Activated CD4-positive, CD25-positive, alpha-beta regulatory T cell treated with anti-CD3 and anti-CD28 coated beads, Interleukin-2, amount 50 U/mL, for 72 hours (primary cell): ENCODE measurements at places on chromosomes 16 and 17.

DNA sequence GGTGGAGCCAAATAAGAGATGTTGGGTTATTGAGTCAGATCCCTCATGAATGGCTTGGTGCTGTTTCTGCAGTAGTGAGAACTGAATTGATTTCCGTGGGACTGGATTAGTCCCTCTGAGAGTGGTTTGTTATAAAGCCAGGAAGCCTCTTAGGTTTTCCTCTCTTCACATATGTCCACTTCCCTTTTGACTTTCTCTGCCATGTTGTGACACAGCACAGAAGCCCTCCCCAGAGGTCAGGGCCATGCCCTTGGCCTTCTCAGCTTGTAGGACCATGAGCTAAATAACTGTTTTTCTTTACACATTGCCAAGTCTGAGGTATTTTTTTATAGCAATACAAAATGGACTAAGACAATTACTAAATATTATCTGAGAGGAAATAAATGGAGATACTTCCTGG, 10.3 kb upstream of the HAPSTR1 start:
- DNase-seq = no peak

DNA sequence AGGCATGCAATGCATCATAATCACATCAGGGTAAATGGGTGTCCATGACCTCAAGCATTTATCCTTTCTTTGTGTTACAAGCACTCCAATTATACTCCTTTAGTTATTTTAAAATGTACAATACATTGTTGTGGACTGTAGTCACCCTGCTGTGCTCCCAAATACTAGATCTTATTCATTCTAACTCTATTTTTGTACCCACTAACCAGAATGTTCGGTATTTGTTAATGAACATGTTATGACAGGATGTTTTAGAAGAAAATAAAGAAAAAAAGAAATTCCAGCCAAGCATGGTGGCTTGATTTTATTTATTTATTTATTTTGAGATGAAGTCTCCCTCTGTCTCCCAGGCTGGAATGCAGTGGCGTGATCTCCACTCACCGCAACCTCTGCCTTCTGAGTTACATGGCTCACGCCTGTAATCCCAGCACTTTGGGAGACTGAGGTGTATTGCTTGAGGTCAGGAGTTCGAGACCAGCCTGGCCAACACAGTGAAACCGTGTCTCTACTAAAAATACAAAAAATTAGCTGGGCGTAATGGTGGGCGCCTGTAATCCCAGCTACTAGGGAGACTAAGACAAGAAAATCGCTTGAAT, 1.8 kb upstream of the NDE1 start:
- no peak for DNase-seq

GRCh38 chr17:9937901-9938300, 32.8 kb upstream of the RCVRN start:
- no peak for DNase-seq

GRCh38 chr16:23694265-23694643, 15.6 kb downstream of the PLK1 start:
- DNase-seq = no peak

GRCh38 chr17:9290226-9290613, 268.9 kb downstream of the NTN1 start:
- DNase-seq = no peak

DNA sequence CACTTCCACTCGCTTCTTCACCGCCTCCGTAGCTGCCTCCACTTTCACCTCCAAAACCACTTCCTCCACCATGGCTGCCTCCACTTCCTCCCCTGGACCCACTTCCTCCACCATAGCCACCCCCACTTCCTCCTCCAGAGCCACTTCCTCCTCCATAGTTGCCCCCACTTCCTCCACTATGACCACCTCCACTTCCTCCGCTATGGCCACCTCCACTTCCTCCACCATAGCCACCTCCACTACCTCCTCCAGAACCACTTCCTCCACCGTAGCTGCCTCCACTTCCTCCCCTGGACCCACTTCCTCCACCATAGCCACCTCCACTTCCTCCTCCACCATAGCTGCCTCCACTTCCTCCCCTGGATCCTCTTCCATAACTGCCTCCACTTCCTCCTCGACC, 4.5 kb downstream of the KRT9 start:
- no peak for DNase-seq

GRCh38 chr16:86070484-86070883, 171.5 kb downstream of the IRF8 start:
- no peak for DNase-seq

DNA sequence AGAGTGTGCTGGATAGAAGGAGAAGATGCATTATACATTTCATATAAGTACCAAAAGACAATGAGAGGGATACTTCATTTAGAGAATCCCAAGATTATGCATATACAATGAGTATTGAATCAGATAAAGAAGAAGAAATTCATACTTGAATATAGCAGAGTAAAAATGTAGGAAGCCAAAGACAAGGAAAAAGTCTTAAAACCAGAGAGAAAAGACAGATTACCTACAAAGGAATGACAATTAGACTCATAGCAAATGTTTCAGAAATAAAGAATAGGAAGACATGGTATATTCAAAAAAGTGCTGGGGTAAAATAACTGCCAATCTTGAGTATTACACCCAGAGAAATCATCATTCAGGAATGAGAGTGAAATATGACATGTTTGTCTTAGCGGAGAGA, 6.8 kb upstream of the MSI2 start:
- DNase-seq = no peak

DNA sequence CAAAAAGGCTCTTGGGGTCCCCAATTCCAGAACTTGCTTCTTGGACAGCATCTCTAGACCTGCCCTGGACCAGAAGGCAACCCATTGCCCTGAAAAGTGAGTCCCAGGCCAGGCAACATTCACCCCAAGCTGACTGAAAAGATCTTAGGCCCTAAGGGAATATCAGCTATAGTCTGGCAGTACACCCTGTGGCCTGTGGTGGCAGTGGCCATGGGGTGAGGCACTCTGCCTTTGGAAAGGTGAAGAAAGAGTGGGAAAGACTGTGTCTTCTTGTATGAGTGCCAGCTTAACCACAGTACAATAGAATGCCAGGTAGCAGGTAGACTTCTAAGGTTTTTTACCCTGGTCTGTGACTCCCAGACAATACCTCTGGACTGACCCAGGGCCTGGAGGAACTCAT, 564.5 kb downstream of the CDH8 start:
- no peak for DNase-seq

DNA sequence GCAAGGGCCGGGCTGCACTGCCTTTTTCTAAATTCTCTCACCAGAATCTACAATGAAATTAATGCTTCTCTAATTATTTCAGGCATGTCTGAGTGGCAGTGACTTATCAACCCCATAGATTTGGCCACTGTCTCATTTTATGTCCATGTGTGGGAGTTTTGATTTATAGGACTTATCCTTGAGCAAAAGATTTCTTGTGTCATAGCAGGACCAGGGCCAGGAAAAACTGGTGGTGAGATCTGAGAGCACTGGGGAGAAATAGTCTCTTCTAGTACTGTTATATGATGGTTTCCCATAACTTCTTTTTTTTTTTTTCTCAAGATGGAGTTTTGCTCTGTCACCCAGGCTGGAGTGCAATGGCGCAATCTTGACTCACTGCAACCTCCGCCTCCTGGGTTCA, 1.5 kb upstream of the KRT23 start:
- no peak for DNase-seq
